ENCODE measurements at places on chromosomes 12 and 14. TPM values are rescaled to one million over a fixed set of nuclear protein-coding genes. Genes with fewer than 3 reads are reported as not detected.

The CCDC196 gene
- total RNA-seq, result not detected

The SSPN gene
- total RNA-seq, result 12.8 TPM

The ETV6 gene
- total RNA-seq, result 48.4 TPM

The DBX2 gene
- 0.12 TPM for total RNA-seq

DNA sequence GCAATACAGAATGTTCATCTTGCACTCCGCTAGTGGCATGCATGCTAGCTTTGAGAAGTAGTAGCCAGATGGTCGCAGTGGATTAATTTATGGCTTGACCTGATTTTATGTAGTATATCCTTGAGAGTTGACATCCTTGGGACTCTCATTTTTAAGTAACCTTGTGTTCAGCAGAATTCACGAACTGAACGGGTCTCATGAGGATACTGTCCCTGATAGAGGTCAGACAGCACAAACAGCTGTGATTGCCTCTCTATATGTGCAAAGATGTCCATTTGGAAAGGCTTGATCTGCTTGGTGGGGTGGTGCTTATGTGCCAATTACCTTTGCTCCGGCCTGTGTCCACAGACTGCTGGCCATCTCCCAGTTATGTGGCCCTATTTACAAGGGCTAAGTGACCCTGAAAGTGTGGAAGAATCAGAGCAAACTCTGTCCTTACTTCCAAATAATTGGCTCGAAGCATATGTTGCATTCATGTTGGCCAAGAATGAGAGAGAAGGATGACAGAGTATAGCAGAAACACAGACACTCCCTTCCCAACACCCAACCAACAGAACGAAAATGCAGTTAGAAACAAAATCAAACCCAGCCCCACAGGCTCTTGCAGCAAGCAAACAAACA, 167.1 kb downstream of the CRADD start:
- no peak for DNase-seq
- no peak overlapping the region for H3K27ac ChIP-seq
- H3K36me3 ChIP-seq, result no peaks in the 10 kb centered on the region
- no peak overlapping the region for H3K4me3 ChIP-seq

- no peak overlapping the region for H3K27ac ChIP-seq
- no peak for DNase-seq
- H3K4me1 ChIP-seq, result no peaks in the 10 kb centered on the region
Measured at GRCh38 chr14:95353664-95354063, 34.0 kb upstream of the CLMN start.

GRCh38 chr14:93333631-93334103, 831 bp upstream of the BTBD7 start:
- no peaks in the 10 kb centered on the region for H3K36me3 ChIP-seq
- H3K4me1 ChIP-seq, result peaks cover 41% of the 10 kb centered on the region
- peak overlapping the region; percentile 95 for H3K27ac ChIP-seq
- DNase-seq, result no peak
- no peaks in the 10 kb centered on the region for H3K27me3 ChIP-seq

DNA sequence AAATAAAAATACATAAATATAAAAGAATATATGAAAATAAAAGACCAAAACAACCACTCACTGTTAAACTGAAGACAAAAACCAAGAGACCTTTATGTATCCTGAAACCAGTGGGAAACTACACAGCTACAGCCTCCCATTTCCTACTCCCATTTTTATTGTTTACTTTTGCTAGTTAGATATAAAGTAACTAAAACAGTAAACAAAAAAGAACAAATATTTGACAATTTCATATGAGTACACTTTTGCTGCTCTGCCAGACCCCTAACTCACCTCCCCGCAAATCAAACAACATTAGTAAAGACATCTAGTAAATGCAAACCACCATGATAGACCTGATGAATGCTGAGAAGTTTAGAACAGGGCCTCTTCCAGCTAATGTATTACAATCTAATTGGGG, 97.1 kb downstream of the BCL2L14 start:
- peaks cover 8% of the 10 kb centered on the region for H3K36me3 ChIP-seq
- H3K4me1 ChIP-seq, result peaks cover 21% of the 10 kb centered on the region
- no peaks in the 10 kb centered on the region for H3K27me3 ChIP-seq
- H3K4me3 ChIP-seq, result no peak overlapping the region
- H3K27ac ChIP-seq, result no peak overlapping the region

GRCh38 chr14:82313889-82314288, 780.2 kb upstream of the SEL1L start:
- H3K27ac ChIP-seq, result no peak overlapping the region
- H3K4me1 ChIP-seq, result no peaks in the 10 kb centered on the region
- no peaks in the 10 kb centered on the region for H3K36me3 ChIP-seq
- no peak overlapping the region for H3K4me3 ChIP-seq
- H3K27me3 ChIP-seq, result no peaks in the 10 kb centered on the region
- no peak for DNase-seq
